SK-MEL-5 (cell line): ENCODE measurements at places on chromosomes 3 and 15. TPM values are rescaled to one million over a fixed set of nuclear protein-coding genes. Genes with fewer than 3 reads are reported as not detected.

GRCh38 chr3:148828136-148828690, 602 bp downstream of the CPB1 start:
- no peak for DNase-seq

DNA sequence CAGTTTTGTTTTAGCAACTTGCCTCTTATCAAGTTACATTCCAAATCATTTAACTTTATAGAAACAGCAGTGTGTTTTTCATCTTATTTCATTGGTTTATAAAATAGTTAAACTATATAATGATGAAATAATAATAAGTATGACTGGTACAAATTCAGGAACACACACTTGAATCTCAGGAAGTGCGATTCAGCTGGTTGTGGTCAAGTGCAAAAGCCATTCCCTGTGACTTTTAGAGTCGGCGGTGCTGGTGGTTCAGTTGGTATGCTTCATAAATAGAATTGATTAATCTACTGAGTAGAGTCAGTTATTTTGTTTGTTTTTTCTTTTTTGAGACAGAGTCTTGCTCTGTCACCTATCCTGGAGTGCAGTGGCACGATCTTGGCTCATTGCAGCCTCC, 22.7 kb downstream of the SACM1L start:
- no peak for DNase-seq

The SEMA3G gene
- total RNA-seq = 0.40 and 0.43 TPM in 2 replicates

The DISP2 gene
- 0.34 and 0.80 TPM in 2 replicates for total RNA-seq
